ENCODE measurements at places on chromosomes 16 and 17. TPM values are rescaled to one million over a fixed set of nuclear protein-coding genes. Genes with fewer than 3 reads are reported as not detected.

Gene RAB40C
- 13.2 TPM for total RNA-seq

Gene AMZ2
- 95.0 TPM for total RNA-seq

Gene TBC1D3B
- total RNA-seq: 1.5 TPM

Gene TSEN54
- 7.4 TPM for total RNA-seq

Gene SERPINF2
- total RNA-seq: 0.33 TPM

Gene TP53TG3F
- total RNA-seq: not detected

Gene RNPS1
- 69.3 TPM for total RNA-seq

Gene CHD9NB
- 1.2 TPM for total RNA-seq

Gene MYH8
- total RNA-seq: not detected

Gene ZNF276
- 12.2 TPM for total RNA-seq

Gene NETO2
- total RNA-seq: 4.3 TPM

Gene KRT24
- total RNA-seq: not detected

Measured in smooth muscle cell of trachea (primary cell).